ENCODE measurements at places on chromosomes 5 and 9.
A peak's percentile ranks its signal among the peaks of the same experiment; 100 is the strongest.

DNA sequence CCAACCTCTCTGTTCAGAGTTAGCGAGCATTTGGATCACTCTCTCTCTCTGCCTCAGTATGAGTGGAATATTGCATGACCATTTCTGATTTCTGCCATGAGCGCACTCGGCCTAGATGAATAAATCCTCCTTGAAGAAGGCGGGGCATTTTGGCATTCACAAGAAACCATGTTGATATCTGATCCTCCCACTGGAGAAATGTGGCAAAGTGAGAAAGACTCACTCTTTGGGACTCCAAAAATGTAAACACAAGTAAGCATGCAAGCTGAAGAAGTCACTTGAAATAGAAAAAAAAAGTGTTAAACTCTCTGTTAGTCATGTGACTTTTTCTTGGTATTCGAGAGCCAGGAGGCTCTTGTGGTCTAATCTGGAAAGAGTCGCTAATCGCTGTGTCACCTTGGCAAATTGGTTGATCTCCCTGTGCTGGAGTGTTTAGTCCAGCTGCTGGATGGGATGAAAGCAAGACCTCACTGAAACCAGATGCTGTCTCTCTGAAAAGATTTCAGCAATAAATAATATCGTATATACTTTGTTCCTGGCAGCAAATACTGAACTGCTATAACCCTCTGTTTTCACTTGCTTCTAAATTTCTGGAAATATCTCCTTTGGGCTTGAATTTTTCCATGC lies 95.5 kb downstream of the GHR start:
- DNase-seq: peak; percentile 77

GRCh38 chr9:35605351-35606137 lies 482 bp downstream of the TESK1 start:
- no peak for DNase-seq

GRCh38 chr9:35689542-35690293 lies at the start of gene TPM2:
Gene TPM2 (minus strand): TSS chr9:35689925. CDS start chr9:35689817, 108 bp downstream.
- no peak for DNase-seq

- no peak for DNase-seq
Observed at GRCh38 chr5:59959330-59959729, 65.8 kb upstream of the PDE4D start.

GRCh38 chr5:84696651-84697050 lies 312.0 kb upstream of the EDIL3 start:
- DNase-seq: no peak

DNA sequence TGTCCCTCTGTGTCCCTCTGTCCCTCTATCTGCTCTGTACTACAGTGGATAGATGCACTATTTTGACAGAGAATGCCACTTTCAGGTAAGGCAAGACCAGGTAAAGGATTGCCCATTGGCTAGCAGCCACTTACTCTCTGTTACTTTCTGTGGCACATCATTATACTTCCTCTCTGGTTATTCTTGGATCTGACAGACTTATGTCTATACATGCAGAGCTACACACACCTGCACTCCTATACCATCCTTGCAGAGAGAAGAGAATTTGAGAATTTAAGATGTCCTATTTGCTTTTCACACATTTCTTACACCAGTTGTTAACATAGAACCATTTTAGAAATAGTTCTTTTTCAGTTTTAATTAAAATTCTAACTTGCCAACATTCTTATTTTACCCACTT lies 163.7 kb upstream of the SLC12A2 start:
- no peak for DNase-seq

GRCh38 chr5:142486020-142486419 lies 161.2 kb upstream of the SPRY4 start:
- DNase-seq: no peak

DNA sequence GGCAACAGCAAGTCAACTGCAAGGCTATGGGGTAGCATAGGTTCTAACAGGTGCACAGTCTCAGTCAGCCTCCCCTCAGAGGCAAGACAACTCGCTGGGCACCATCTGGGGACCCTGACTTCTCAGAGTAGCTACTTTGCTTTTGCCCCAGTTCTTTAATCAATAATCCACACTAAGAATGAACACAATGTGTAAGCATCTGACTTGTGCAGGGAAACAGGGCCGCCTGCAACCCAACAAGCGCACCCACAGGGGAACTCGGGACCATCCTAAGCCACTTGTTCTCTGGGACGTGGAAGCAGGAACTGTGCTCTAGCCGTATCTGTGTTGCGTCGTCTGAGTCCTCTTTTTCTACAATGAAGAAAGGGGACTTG lies 1.9 kb downstream of the MOB3B start:
- DNase-seq: no peak

DNA sequence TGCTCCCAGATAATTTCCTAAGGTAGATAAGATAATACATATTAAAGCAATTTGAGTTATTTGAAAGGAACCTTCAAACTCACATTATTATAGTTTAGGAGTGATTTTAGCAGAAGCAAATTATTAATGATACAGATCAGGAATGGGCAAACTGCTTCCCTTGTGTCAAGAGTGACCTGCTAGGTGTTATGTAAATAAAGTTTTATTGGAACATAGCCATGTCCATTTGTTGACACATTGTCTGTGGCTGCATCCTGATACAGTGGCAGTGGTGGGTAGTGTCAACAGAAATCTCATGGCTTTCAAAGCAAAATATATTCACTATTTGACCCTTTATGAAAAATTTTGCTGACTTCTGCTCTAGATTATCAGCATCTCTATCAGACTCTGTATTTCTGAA lies 11.4 kb upstream of the BASP1 start:
- no peak for DNase-seq

GRCh38 chr5:1807451-1808185 lies 6.4 kb downstream of the NDUFS6 start:
- no peak for DNase-seq

GRCh38 chr9:115291841-115292240 lies 173.9 kb upstream of the TNC start:
- no peak for DNase-seq

GRCh38 chr5:176400382-176401156 lies 12.0 kb downstream of the HIGD2A start:
- no peak for DNase-seq

- no peak for DNase-seq
Observed at GRCh38 chr5:175873088-175873454, 1.7 kb downstream of the CPLX2 start.

GRCh38 chr5:1438871-1439270 lies 6.4 kb downstream of the SLC6A3 start:
- no peak for DNase-seq

DNA sequence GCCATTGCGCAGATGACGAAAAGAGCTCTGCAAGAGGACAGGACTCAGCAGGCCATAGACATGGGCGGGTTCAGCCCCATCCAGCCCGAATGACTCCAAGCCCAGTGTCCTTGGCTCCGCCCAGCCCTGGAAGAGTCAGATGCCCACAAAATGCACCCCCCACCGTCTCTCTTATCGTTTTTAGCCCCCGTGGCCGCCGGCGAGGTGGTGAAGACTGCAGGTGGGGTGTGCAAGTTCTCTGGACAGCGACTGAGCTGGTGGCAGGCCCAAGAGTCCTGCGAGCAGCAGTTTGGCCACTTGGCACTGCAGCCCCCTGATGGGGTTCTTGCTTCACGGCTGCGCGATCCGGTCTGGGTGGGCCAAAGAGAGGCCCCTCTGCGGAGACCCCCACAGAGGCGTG lies 2.1 kb downstream of the ADGRD2 start:
- no peak for DNase-seq

GRCh38 chr5:71782393-71782770 lies 63.3 kb downstream of the CARTPT start:
- DNase-seq: no peak

DNA sequence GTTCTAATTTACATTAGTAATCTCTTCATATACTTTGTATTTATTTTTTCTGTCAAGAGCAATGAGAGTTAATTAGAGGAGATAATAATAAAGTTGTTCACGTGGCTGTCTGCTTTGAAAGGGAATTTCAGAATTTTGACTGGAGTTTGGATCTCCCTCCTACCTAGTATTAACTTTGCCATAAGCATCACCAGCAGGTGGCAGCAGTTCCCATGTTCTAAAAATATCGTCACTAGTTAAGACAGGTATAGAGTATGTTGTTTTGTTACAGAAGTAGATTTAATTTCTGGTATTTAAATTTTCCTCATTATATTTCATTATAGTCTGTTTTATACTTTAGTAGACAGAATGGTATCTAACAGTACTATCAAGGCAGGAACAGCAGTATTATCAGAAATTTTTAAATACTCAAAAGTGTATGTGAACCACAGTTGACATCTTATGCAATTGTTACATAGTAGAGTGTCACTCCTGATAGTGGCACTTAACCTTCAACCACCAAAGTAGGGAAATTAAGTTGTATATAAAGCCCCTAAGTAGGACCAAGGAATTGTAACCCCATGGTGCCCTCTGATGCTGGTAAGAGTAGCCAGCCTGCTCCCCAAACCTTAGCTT lies 20.4 kb downstream of the GNPDA1 start:
- peak; percentile 71 for DNase-seq

DNA sequence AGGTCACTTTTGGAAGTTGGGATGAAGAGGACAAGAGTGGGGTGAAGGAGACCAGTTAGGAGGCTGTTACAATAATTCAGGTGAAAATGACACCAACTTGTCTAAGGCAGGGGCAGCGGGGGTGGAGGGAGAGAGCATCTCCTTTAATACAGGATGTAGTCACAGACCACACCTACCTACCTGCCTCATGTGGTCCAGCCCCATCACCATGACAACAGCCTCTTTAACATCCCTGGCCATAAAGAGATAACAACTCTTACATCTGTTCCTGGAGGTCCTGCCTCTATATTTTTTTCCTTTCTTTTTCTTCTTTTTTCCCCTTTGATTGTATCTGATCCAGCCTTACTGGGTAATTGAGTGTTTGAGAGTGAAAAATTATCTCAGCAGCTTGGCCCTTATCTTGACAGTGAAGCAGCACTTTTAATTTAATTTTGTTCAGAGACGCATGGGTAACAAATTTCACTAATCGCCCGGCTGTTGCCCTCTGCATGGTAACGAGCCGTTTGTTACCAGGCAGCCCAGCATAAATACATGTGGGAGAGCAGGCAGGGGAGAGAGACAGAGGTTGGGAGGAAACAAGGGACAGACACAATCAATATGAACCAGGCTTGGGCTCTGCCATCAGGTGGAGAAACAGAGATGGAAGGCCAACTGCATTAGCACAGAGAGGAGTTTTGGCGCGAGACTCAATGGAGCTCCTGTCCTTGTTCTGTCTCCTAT lies 338.1 kb downstream of the ASTN2 start:
- no peak for DNase-seq

- no peak for DNase-seq
Observed at GRCh38 chr5:167049043-167049663, 1242.3 kb upstream of the WWC1 start.

DNA sequence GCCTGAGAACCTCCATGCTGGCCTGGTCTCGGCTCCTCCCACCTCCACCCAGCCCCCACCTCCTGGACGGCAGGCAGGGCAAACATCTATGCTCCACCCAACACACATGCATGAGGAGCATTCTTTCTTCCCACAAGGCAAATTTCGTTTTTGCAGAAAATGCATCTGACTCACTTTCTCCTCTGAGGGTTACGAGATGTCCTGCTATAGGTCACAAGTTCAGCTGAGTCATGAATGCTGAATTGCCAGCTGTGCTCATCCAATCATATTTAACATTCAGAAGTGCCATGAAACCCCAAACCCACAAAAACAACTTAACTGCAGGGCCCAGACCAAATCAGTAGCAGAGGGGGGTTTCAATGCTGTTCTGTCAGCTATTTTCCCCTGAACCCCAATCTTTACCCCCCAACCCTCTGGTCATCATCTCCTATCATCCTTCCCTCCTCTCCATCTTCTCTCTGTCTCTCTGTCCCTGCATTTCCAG lies 39.0 kb upstream of the OSMR start:
- no peak for DNase-seq

DNA sequence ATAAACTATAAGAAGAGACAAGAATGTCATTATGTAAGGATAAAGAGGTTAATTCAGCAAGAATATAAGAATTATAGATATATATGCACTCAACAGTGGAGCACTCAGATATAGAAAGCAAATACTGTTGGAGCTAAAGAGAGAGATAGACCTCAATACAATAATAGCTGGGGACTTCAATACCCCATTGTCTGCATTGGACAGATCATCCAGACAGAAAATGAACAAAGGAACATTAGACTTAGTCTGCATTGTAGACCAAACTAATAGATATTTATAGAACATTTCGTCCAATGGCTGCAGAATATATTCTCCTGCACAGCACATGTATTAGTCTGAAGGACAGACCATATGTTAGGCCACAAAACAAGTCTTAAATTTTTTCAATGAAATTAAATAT lies 777.1 kb downstream of the CDH18 start:
- no peak for DNase-seq

DNA sequence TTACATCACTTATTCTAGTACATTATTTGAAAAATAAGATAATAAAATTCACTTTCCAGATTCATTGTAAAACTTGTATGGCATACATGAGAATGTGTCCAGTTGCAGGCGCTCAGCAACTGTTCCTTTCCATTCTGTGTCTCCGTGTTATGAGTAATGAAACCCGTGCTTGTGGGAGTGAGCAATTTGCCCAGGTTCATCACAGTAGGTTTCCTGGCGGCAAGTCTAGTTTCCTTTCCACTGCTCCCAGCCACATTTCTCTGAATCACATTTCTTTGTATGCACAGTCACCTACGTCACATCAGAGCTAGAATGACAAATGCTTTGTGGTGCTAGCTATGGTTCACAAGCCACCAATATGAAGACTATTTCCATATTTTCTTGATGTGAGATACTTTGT lies 39.9 kb downstream of the MOCS2 start:
- no peak for DNase-seq

- no peak for DNase-seq
Observed at GRCh38 chr5:127909066-127909465, 174.5 kb upstream of the SLC12A2 start.

- DNase-seq: no peak
Observed at GRCh38 chr5:95936812-95937397, 24.7 kb downstream of the ELL2 start.

DNA sequence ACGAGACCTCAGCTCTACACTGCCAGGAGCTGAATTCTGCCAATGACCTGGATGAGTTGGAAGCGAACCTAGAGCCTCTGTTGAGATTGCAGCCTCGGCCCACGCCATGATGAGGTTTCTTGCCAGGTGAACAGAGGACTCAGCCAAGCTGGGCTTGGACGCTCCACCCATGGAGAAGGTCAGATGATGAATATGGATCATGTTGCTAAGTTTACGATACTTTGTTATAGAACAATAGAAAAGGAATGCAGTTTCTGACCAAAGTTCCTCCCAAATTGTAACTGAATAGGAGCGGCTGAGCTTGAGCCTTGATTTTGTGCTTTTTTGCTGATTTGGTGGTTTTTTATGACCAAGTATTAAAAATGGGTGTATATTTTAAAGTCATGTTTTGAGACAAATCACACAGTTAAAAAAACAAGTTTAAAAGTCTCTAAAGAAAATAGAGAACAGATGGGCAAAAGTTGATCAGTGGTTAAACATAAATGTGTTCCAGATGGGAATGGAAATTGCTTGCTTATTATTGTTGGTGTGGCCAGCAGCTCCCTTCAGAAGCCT lies 32.9 kb downstream of the ROPN1L start:
- peak; percentile 46 for DNase-seq

- DNase-seq: no peak
Observed at GRCh38 chr5:106600803-106601202, 1069.9 kb downstream of the EFNA5 start.

All from forelimb muscle (tissue), 1 donor.